ENCODE measurements at places on chromosomes 1 and 21.

DNA sequence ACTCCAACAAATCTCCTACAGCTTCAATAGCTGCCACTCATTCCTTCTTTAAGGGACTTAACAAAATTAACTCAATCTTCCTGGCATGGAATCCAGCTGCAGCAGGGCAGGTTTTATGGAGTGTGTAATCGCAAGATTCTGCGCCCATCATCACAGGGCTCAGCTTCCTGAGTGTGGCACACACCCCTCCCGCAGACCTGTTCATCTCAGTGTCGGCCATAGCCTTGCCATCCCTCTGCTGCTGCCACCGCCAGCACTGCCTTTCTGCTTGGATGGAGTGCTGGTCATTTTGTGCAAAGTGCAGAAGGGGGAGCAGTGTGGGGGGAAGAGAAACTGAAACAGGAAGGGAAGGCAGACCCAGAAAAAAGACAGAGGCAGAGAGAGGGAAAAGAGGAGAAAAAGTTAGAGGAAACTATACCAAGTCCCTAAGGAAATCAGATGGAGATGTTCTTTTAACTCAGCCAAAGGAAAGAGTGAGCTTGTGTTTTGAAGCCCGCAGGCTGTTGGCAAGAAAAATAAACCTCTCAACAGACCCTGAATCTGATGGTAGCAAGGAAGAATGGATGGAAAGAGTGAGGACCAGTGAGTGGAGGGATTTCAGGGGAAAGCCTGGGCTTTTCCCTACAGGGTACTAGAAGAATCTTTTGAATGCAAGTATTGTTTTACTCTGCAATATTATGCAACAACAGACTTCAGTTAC lies 324.2 kb downstream of the SEC16B start:
- DNase-seq: no peak

DNA sequence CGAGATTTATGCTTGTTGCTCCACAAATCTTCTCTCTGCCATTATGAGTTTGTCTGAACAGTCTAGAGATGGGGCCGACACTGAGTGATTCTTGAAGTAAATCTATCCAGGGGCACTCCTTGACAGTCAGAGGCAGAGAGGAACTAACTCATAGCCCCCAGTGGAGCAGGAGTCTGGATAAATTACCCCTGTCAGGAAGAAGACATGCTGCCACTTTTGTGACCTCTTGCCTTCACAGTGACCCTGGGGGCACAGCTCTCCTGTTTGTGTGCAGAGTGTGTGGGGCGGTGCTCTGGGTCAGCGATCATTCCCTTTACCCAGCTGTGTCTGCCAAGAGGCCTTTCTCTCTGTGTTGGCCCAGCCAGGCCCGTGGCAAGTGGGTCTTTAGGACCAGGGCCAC lies 29.5 kb downstream of the PEX14 start:
- no peak for DNase-seq

DNA sequence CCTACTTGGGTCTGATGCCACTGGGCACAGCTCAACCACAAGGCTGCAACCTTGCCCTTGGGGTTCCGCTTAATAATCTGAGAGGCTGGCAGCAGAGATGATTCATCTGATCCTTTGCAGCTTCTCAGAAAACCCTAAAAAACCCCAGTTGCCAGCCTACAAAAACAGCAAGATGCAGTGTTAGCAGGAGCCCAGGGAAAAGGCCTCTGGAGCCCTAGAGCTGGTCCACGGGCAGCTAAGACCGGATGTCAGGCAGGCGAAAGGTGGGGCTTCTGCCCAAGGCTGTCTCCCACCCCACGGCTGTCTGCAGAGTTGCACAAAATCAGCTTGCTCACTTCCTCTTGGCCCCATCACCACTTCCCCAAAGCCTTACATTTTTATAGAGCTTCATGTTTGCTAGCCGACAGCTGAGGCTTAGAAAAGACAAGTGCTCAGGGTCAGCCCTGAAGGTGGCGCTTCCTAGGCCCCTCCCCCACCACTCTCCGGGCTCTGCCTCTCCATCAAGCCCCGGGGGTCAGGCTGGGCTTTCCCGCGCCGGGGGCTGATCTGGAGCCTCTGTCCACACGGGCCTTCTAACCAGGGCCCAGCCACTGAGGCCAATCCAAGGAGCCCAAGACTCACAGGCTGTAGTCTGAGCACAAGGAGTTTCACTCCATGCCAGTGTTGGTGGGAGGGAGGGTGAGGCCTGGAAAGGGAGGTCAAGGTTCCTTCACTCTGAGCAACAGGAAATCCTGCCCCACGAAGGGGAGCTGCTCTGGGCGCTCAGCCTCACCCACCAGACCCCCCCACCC lies 4.2 kb upstream of the ADORA3 start:
- DNase-seq: peak; percentile 87

DNA sequence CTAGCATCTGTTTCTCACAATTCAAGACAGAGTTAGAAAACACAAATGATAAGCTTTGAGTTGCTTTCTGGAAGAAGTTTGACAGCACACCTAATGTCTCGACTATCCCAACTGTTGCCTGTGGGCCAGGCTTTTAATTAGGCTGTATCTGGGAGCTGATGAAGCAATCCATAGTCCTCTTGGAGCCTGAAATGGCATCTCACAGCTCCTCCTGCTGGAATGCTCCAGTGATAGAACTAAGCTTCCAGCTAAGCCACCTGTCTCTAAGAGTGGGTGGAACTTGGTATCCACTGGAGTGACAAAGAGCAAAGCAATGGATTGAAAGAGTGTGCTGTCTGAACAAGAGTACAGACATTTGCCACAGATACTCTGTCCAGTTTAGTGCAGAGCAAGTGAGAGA lies 605.3 kb upstream of the NR5A2 start:
- no peak for DNase-seq

- DNase-seq: no peak
These were observed 38.8 kb upstream of the STMN1 start for GRCh38 chr1:25944986-25945385.

DNA sequence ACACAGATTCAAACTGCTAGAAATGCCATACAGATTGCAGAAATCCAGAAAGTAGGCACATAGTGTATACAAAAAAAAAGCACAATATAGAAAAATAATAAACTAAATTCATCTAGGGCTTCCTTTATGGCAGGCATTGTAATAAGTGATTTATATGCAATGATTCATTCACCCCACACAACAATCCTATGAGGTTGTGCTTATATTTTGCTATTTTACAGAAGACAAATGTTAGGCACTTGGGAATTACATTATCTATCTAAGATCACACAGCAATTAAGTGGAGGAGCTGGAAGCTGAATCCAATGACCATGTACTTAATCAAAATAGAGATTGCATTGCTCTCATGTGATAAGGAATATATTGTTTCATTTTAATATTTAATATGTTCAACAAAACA lies 225.7 kb upstream of the KCNK2 start:
- DNase-seq: no peak

DNA sequence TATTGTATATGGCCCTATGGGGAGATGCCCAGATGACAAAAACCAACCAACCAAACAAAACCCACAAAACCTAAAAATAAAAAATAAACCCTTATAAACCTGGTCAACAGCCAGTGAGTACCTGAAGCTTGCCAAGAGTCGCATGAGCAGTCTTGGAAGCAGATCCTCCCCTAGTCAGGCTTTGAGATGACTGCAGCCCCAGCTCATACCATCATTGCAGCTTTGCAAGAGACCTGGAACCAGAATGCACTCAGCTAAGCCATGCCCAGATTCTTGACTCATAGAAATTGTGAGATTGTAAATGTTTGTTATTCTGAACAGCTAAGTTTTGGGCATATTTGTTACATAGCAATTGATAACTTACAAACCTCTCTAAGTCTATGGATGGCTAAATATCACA lies 326.8 kb downstream of the HLX start:
- DNase-seq: no peak

DNA sequence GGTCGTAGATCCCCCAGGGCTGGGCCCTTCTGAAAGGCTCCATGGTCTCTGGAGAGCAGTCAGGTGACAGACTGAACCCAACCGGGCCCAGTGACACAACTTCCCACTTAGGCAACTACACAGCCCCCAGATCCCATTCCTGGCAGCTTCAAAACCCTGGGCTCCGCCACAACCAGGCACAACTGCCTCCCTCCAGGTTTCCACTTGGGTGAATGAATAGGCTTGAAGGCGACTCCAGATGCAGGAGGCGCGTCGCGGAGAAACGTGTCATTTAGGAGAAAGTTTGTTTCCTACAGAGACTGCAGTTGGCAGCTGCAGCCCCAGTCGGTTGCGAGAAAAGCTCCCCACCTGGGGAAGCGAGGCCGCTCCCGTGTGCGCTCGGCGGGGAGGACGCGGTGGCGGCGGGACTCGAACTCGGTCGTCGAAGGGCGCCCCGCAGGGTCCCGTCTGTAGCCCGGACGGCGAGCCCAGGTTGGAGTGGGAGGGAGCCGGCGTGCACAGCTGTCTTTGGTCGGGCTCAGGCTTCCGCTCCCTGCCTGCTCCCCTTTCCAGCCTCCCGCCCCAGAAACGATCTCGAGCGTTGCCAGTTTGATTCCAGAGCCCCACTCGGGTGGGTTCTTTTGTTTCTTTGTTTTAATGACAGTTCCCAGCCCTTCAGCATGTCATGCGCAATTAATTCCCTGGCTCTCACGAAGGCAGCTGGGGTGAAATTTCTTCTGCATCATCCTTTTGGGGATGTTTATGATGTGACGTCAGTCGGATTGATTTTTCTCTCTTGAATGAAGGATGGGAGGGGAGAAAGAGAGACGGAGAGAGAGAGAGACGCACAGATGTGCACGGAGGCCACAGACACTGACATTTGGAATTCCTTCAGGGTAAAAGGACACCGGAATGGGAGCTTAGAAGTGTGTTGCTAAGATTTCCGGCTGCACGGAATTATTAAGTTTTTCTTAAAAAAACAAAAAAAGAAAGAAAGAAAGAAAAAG lies 862 bp upstream of the SGIP1 start:
- DNase-seq: no peak

GRCh38 chr1:215636258-215636965 lies 69.3 kb downstream of the KCTD3 start:
- DNase-seq: no peak

DNA sequence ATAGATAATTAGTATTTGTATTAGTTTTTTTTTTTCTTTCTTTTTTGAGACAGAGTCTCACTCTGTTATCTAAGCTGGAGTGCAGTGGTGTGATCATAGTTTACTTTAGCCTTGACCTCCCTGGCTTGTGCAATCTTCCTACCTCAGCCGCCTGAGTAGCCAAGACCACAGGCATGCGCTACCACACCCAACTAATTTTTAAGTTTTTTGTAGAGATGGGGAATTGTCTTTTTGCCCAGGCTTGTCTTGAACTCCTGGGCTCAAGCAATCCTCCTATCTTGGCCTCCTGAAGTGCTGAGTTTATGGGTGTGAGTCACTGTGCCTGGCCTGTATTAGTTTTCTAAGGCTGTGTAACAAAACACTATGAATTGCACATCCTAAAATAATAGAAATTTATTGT lies 58.3 kb downstream of the MSH4 start:
- no peak for DNase-seq

DNA sequence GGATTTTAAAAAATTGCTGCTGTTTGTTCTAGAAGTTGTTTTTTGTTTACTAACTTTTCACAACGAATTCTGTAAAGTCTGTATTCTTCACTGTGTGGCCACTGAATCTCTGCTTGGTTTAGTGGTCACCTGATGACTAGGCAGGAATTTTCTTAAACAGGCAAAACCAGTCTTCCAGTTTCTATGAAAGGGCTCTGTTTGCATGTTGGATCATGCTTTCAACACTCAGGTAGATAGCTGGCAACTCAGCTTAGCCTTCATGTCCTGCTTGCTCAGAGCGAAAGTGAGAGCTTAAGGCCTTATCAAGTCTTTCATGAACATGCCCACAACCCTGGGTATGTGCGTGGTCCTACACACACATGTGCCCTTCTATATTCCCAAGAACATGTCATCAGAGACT lies 52.4 kb upstream of the CCDC190 start:
- no peak for DNase-seq

DNA sequence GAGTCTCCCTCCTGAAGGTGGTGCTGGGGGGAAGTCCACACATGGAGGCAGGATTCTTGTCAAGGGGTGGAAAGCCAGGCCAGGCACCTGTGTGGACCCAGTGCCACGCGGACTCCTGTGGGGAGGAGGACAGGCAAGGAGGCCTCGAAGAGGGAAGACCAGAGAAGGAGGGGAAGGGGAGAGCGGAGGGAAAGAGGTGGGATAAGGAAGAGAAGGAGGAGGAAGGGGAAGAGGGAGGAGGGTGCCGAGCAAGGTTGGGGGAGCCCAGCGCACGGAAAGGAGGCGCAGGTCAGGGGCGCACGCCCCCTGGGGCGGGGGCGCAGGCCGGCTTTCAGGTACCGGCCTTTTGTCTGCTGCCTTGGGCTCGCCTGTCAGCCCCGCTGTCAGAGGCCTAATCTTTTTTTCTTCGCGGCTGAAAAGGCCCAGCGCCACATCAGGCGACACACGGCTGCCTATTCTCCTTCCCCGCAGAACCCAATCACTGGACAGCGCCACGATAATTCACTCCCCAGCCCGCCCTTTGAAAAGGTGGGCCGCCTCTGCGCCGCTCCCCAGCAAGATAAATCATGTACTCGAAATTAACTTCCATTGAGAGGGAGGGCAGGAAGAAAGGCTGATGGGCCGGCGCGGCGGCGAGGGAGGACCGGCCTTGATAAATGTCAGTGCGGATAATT lies 42.5 kb downstream of the PRDM16 start:
- no peak for DNase-seq

DNA sequence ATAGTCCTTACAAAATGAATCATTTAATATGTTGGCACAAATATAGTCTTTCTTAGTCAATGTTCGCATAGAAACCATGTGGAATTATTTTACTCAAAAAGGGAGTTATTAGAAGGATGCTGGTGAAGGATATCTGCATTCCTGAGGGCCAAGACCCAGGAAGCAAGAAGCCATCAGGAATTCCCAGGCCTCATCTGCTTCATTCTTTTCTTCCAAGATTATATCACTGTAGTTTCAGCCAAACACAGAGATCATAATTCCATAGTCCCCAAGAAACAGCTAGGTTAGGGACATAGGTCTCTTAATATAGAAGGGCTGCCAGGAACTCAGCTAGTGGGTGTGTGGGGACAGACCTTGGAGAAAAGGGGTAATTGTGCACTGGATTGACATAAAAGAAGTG lies 28.6 kb upstream of the DISC1 start:
- DNase-seq: no peak

DNA sequence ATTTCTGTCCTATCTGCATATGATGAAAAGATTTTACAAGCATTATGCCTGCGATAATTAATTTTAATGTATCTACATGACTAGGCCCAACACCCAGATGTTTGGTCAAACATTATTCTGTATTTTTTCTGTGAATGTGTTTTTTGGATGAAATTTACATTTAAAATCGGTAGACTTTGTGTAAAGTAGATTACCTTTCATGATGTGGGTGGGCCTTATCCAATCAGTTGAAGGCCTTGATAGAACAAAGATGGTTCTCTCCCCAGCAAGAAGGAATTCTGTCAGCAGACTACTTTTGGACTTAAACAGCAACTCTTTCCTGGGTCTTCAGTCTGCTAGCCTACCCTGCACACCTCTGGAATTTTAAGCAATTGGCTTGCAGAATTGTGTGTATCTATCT lies 844.0 kb downstream of the BRINP3 start:
- DNase-seq: no peak

- no peak for DNase-seq
These were observed 54.6 kb upstream of the POU2F1 start for GRCh38 chr1:167165948-167166689.

DNA sequence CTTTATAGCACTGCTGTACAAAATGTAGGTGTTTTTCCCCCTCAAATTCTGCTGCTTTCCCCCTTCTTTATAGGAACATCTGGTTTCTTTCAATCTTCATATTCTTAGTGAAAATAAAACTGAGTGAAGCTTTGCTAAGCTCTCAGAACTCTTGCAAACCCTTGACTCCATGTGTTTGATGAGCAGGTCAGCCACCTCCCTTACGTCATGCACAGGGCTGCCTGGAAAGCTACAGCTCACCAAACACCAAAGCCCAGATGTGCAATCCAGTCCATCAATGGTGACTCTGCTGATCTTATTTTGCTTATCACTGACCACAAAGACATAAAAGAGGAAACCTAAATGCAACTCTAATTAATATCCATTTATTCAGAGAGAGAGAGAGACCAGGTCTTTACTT lies 5.5 kb downstream of the CACNA1E start:
- DNase-seq: no peak

All from sciatic nerve (tissue), 2 donors.